Stimulated activated CD4-positive, alpha-beta T cell treated with anti-CD3 and anti-CD28 coated beads, Interleukin-4, amount 100 ng/mL, for 48 hours (primary cell): ENCODE measurements at places on chromosomes 13 and 19.
A peak's percentile ranks its signal among the peaks of the same experiment; 100 is the strongest.

DNA sequence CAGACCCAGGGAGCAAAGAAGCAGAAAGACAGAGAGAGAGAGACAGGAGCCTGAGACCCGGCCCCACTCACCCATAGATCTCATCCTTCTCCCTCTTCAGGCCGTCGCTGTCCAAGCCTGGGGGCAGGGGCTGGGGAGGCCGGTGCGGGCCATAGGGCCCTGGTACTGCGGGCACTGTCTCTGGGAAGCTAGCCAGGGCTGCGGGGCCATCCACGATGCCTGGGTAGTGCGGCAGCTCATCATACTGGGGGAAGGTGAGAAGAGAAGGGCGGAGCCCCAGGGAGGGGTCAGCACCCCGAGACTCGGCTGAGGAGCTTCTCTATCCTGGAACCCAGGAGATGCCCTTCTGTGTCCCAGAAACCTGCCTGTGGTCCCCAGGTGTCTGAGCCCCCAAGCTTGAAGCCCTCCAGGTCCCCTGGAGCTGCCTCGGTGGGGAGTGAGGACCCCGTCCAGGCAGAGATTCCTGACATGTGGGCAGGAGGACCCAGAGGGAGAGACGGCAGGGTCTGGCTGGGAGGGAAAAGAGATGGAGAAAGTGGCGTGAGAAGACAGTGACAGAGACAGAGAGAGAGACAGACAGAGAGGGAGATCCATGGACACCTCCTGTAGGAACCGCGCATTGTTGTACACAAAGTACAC is 2.1 kb downstream of the MEIS3 start:
- no peak for DNase-seq

DNA sequence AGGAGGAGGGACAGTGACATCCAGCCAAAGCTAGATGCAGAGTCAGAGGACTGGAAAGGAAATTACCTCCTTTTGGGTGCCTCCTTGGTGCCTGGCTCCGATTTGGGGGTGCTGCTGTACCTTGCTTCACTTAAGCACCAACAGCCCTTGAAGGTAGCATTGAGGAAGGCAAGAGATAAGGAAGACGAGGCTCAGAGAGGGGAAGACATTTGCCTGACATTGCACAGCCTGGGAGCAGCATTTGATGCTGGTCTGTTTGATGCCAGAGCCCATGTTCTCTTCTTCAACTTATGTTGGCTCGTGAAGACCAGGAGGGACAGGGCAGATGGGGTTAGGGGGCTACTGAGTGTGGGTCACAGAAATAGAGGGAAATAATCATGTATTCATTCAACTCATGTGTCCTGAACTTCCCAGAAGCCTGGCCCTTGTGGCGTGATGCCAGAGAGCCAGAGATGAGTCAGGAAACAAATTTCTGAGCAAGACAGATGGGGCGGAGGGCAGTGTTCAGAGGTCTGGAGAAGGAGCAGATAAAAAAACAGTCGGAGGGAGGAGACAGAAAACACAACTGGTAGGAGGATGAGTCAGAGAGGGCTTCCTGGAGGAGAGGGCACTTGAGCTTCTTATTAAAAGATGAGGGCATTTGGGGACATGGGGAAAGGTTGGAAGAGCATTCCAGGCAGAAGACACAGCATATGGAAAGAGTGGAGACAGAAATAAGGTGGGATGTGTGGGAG is 3.0 kb upstream of the C19orf81 start:
- no peak for DNase-seq

GRCh38 chr13:50537029-50537428 is 306.5 kb downstream of the DLEU7 start:
- no peak for DNase-seq

GRCh38 chr13:110713642-110713952 is at the start of gene ING1:
Gene ING1 (plus strand): TSS chr13:110713700. CDS start chr13:110714150, 450 bp downstream.
- DNase-seq: no peak

- no peak for DNase-seq
Measured at GRCh38 chr19:35209646-35210045, 18.9 kb downstream of the FAM187B start.

DNA sequence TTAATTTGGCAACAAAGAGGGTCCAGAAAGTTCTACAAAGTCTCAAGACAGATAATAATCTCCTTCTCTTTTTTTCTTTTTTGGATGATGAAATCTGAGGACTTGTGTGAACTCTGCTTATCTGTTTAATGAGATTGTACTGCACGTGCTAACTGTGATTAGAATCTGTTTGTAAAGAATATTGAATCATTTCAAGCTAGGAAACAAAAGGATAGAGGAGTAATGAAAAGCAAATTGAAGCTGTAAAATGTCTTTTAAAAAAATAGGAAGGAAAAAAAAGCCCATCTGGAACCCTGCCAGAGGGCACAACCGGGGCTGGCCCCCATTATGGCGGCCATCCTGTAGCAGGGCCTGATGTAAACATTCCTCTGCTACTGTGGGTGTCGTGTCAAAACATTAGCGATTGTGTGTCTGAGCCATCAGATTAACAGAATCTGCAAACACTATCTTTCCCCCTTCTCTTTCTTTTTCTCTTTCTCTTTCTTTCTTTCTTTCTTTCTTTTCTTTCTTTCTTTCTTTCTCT is 83.0 kb downstream of the FLT1 start:
- no peak for DNase-seq

- DNase-seq: no peak
Measured at GRCh38 chr13:113669755-113670341, 2.8 kb downstream of the GRK1 start.

DNA sequence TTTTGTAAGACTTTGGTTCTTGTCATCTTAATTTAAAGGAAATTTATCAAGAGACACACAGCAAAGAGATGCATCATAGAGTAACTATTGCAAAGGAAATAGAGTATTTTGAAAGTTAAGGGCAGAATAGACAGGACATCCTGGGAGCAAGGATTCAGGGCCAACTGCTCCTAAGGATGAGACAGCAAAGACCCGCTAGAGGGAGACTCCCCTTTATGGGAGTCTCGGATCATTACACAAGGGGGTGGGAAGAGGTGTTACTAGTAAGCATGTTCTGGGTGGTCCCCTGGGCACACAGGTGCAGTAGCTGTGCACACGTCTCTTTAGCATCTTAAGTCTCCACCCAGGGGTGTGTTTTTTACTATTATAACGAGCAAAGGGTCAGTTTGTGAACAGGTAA is 9.6 kb downstream of the ZSCAN5C start:
- DNase-seq: no peak

- DNase-seq: no peak
Measured at GRCh38 chr13:97142452-97142851, 79.7 kb upstream of the MBNL2 start.

- DNase-seq: no peak
Measured at GRCh38 chr19:33703438-33703750, 81.6 kb downstream of the CHST8 start.

- DNase-seq: no peak
Measured at GRCh38 chr19:49616945-49617344, 23.0 kb downstream of the RRAS start.

GRCh38 chr19:7106711-7107657 is 37.5 kb downstream of the ZNF557 start:
- no peak for DNase-seq

DNA sequence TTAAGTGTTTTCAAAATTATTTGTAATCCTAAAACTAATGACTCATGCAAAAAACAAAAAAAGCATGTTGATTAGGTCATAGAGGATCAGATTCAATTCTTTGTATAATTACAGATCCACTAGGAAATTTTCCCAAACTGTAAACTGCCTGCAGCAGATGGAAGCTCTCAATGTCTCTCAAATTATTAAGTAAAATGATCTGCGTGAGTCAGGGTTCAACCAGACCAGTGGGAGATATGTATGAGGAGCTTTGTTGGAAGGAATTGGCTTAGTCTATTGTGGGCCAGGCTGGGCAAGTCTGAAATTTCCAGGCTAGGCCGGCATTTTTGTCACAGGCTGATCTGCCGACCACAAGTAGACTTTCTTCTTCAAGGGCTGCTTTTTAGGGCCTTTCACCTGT is 14.4 kb upstream of the SACS start:
- DNase-seq: no peak

DNA sequence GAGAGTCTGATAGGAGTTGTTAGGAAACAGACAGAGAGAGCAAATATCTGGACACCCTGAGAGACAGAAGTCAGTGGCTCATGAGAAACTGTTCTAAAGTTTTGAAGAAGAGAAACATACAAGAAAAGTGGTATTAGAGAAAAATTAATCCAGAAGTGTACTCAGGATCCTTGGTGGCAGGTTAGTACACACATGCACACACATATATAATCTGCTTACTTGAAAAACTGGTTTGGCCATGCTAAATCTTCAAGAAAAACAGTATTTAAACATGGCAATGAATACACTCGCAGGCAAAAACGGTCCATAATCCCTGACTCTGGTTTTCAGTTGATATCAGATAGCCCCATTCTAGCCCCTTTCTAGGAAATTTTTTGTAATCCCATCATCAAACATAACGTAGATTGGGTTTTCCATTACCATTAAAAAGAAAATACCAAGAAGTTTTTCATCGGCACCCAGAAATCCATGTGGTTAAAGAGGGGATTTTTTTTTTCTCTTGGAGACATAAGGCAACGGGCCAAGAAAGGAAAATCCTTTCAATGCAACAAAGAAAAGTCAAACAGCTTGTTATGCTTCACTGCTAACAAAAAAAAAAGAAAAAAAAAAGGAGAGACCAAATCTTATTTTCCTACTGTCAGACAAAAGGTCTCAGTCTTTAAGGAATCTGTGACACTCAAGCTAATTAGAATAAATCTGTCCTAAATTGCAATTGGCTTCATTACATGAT is 178.0 kb upstream of the MIR17HG start:
- DNase-seq: no peak

- DNase-seq: no peak
Measured at GRCh38 chr19:46079576-46079975, 38.8 kb upstream of the IGFL4 start.

GRCh38 chr13:67763384-67763783 is 533.2 kb upstream of the PCDH9 start:
- DNase-seq: no peak

DNA sequence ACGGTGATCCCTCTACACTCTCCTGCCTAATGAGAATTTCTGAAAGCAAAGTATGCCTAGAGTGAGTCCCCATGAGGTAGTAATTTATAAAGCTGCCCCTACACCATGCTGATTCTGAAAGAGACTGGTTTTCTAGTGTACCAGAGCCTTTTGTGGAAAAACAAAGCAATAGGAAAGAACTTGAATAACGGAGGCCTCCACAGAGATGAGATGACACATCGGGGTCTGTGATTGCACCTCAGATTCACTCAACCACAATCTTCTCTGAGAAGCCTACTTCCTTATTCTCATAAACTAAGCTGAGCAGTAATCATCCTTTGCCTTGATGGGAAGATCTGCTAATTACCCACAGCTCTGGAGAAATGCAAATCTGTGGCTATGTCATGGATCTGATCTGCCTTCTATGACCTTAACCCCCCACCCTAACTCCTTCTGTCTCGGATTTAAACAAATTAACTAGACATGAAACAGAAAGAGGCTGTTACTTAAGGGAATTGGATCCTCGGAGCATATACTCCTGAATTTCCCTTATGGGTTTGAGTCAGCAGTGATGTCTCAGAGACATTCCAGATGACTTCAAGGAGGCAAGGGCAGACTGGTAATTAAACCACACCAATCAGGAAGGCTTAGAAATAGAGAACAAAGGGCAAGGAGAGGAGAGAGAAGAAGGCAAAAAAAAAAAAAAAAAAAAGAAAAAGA is 128.0 kb downstream of the DCT start:
- peak; percentile 11 for DNase-seq

DNA sequence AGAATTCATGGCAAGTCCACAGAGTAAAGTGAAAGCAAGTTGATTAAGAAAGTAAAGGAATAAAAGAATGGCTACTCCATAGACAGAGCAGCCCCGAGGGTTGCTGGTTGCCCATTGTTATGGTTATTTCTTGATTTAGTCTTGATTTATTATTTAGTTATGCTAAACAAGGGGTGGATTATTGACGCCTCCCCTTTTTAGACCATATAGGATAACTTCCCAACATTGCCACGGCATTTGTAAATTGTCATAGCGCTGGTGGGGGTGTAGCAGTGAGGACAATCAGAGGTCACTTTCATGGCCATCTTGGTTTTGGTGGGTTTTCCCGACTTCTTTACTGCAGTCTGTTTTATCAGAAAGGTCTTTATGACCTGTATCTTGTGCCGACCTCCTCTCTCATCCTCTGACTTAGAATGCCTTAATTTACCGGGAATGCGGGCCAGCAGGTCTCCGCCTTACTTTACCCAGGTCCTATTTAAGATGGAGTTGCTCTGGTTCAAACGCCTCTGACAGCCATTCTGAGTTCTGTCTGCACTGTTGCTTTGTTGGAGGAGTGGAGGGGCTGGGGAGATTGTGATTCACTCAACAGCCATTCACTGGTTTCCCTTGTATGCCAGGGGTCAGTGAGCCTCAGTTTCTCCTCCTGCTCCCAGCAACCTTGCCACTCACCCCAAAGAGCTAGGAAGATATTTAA is 27.6 kb downstream of the HPN start:
- no peak for DNase-seq

DNA sequence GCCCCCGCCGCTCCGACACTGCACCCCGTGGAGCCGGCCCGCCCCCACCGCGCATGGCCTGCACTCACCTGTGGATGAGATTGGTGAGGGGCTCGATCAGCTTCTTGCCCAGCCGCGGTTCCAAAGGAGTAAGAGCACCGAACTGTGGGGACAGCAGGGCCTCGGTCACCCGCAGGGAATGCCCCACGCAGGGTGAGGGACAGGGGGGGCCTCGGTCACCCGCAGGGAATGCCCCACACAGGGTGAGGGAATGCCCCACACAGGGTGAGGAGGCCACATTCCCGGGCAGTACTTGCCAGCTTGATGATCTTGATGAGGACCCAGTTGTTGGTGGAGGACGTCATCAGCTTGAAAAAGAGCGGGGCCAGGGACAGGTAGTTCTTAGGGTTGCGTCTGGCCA is 22.3 kb downstream of the AP3D1 start:
- DNase-seq: no peak

DNA sequence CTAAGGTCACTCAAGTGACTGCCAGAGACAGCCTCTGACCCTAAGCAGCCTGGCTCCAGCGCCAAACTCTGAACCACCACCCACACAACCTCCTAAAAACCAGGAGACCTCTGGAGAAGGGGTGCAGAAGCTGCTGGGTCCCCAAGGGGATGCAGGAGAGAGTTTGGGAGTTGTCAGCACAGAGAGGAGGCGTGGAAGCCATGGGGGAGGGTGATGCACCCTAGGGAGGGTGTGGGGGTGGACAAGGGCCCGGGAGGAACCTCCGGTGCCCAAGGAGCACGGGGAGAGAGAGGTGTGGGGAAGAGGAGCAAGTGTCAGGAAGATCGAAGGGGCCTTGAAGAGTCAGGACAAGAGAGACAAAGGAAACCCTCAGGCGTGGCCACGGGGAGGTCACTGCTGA is 2.1 kb upstream of the HIPK4 start:
- no peak for DNase-seq

DNA sequence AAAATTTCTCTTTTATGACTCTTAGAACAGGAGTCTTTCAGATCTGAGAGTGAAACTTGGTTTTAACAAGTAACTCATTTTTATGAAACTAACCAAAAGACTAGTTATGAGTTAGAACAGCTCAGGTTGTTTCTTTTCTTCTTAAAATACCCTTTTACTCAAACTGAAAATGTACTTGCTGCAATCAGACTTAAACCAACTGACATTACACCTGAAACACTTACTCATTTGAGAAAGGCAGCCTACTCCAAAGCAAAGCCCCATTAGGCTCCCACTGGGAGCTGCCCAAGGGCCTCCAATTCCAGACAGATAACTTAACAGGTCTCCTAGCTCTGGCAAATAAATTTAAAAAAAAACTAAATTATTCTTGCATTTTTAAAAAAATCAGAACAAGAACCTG is 3.6 kb downstream of the FOXO1 start:
- no peak for DNase-seq

- no peak for DNase-seq
Measured at GRCh38 chr19:7873304-7874075, 700 bp downstream of the PRR36 start.

- no peak for DNase-seq
Measured at GRCh38 chr13:72960114-72960513, 98.7 kb upstream of the KLF5 start.

GRCh38 chr13:51922771-51923480 is 61.2 kb downstream of the CCDC70 start:
- no peak for DNase-seq
